Stimulated activated CD4-positive, alpha-beta T cell treated with anti-CD3 and anti-CD28 coated beads, Interleukin-4, amount 100 ng/mL, for 1 hour (primary cell): ENCODE measurements at places on chromosomes 4 and X.

DNA sequence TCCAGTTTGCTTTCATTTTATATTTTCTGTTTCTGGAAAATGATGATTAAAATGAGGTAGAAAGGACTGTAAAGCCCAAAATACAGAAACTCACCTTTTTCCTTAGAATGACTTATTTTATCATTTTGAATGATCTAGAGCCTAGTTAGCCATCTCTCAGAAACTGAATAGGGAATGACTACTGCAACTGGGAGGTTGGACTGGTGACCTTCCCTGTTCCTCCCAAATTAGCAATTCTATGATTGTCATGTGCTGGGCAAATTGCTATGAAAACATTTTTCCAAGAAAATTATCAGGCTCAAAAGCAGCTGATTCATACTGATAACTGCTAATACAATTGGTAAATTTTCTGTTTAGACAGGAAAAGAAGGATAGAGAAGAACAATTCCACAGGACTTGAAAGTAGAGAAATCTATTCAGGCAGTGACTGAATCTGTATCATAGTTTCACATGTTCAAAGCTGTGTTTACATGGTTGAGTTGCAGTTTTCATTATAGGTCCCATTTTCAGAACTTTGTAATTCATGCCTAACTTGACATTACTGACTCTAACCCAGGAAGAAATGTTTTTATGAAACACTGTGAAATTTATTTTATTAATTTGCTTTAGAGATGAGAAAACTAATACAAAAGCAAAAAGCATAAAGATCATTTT, 43.4 kb upstream of the SEC24B start:
- no peak for DNase-seq

GRCh38 chrX:68726366-68726765, 78.9 kb downstream of the STARD8 start:
- DNase-seq: no peak

DNA sequence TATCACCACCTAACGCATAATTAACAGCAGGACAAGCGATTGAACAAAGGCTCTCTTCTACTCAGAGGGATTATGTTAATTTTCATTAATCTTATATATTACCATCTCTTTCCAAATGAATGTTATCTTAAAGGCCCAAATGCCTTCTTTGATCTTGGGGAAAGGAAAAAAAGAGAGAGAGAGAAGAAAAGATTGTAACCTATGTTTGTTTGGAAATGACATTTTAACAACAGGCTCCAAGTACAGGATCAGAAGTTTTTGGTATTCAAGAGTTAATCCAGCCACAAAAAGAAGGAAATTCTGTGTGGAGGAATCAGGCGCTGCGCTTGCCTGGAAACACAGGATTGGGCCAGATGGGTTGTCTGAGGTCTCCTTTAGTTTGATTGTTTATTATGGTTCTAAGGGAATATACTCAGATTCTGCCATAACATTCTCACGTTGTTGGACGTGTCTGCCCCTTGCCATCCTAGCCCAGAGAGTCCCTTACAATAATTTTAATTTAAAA, 100.7 kb upstream of the STX18 start:
- DNase-seq: no peak

GRCh38 chr4:107740950-107741701, 21.1 kb upstream of the PAPSS1 start:
- no peak for DNase-seq

- DNase-seq: no peak
These were observed 44.4 kb downstream of the PDHA1 start for GRCh38 chrX:19388064-19388679.

DNA sequence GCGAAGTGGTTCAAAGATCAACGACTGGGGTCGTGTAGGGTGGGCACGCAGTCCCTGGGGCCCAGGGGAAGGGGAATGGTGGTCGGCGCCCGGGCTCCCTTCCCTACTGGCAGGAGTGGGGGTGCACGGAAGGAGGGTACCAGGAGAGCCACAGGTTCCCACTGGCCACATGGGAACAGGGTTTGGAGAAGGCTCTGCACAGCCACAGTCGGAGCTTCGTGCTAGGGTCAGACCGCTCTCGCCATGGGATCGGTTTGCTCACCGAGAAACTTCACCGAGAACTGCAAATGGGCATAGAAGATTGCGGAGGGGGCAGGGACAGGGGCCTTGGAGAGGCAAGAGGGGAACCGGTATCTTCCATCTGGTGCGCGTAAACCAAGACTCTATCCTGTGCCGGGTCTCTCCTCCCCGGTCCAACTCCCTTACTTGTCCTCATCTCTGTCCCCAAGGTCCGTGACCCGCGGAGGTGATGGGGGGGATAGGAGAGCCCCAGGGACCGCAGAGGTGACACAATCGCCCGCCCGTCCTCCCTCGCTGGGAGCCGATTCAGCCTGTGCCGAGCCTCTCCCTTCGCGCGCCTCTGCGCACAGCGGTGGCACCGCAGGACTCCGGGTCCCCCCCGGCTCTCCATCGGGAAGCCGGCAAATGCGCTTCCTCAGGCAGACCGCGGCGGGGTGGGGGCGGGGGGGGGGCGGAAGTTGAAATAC, 1.0 kb downstream of the SCD5 start:
- DNase-seq: peak; percentile 10

DNA sequence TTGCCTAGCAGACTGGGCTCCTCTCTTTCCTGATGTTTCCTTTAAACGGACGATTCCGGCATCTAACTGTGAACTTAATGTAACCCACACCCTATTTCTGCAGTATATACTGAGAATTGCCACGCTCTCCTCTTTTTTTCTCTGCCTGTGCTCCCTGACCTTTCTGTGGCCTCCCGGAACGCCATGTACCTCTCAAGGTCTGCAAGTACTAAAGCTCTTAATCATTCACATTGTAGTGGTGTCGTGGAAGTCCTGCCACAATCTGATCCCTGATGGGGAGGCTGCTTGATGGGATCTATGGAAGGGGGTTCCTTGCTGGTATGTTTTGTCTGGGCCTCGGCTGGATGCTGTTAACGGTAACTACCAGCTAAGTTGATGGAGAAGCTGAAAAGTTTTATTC, 302.9 kb upstream of the EPHA5 start:
- DNase-seq: no peak

- DNase-seq: no peak
These were observed 15.8 kb upstream of the ACE2 start for GRCh38 chrX:15616531-15616930.

- no peak for DNase-seq
These were observed 89.2 kb upstream of the PRDX4 start for GRCh38 chrX:23578079-23578478.

DNA sequence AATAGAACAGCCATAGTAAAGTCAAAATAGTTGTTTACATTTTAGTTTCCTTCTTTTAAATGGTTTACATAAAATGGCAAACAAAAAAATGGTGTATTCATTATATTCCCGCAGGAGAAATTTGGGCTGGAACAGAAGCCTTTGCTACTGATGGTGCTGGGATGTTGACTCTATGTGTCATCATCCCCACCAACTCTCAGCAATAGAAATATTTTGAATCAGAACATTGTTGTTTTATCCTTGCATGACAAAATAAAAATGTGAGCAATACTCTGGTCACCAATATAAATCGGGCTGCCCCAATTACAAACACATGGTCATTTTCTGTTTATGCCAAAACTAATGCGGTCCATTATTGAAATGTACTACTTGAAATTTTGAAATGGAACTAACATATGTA, 1131.6 kb upstream of the PCDH7 start:
- DNase-seq: no peak

DNA sequence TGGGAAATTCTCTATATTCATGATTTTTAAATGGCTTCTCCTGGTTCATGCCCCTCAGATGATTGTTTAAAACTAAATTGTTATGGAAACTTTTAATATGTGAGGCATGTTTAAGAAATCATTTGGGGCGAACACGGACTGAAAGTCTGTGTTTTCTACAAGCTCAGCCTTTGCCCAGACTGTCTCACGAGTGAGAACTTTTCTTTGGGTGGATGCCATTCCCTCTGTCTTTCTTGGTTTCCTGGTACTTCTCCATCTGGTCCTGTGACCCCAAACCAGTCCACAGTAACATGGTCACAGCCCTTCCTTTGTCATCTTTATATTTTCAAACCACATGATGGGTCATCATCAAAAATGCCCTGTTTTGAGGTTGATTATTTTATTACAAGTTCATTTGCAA, 186.6 kb upstream of the GNPDA2 start:
- DNase-seq: no peak

DNA sequence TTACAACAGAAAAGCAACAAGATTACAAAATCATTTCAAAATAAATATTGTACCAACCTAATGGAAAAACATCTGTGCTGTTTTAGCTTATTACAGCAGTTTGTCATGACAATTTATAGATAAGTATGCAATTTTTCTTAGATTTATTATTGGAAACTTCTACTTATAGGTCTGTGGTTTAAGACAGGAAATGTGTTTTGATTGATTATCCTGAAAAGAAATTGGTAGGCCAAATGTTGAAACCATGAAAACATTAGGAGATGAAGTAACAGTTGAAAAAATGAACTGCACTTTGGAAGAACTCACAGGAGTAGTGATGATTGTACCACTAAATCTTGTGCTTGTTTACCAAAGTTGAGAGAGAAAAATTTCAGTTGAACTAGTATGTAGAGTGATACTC, 162.2 kb upstream of the GIMD1 start:
- no peak for DNase-seq

- no peak for DNase-seq
These were observed 32.9 kb upstream of the GRID2 start for GRCh38 chr4:92270908-92271307.

GRCh38 chr4:110475881-110476818, at the start of gene ENPEP:
Gene ENPEP (plus strand): TSS chr4:110476155. CDS start chr4:110476415, 260 bp downstream.
- DNase-seq: no peak

DNA sequence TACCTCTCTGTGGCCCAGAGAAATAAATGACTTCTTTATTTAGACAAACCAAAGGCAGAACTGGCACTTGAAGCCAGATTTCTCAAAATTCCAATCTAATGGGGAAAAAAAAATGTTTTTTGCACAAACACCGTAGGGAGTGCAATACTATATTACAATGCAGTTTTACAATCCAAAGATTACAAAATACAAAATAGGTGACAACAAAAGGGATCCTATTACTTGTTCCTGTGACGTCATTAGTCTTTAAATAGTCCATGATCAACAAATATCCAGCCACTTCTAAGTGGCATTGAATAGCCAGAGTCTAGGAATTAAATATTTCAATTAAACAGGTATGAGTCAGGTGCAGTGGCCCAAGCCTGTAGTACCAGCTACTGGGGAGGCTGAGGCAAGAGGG, 3.0 kb upstream of the APBB2 start:
- no peak for DNase-seq

DNA sequence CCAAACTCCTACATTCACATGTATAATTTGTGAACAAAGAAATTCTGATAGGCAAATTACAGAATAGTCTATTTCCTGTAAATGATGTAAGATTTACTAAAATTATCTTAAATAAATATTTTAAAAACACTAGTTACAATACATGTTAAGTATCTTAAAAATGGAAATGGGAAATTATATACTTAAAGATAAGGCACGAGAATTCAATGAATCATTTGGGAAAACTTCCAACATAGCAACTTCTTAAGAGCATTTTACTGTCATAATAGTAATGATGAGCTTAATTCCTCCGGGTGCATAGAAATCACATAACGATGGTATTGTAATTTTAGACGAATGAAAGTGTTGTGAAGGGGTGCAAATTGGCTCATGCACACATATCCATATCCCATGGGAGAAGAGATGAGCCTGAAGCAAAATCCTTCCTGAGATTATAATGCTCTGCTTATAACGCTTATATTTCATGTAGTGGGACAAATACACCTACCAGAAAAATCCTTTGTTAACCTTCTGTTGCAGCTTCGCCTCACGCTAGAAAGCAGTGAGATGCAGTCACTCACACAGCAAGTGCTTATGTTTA, 873.5 kb downstream of the PDHA2 start:
- DNase-seq: no peak

DNA sequence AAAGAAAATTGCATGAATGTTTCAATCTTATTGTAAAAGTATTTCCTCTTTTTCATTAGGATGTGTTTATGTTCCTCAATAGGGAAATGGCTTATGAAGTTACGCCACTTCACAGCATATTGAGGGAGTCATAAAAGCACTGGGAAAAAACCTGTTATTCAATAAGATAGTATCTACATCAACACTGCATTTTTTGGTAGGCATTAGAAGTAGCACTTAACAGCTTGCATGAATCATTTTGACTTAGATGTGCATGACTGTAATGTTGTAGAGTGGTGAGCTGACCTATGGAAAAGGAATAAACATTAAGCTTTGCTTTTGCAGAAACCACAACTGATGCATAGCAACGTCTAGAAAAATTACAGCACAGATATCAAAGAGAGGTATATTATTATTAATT, 111.2 kb upstream of the GRXCR1 start:
- no peak for DNase-seq

GRCh38 chr4:187504974-187505797, 490.4 kb upstream of the ZFP42 start:
- DNase-seq: no peak

- DNase-seq: no peak
These were observed 207.3 kb upstream of the PABPC4L start for GRCh38 chr4:134408897-134409296.

GRCh38 chrX:132214518-132214917, 4.7 kb downstream of the RAP2C start:
- DNase-seq: no peak

GRCh38 chr4:118941799-118942198, 53.1 kb downstream of the SYNPO2 start:
- DNase-seq: no peak

DNA sequence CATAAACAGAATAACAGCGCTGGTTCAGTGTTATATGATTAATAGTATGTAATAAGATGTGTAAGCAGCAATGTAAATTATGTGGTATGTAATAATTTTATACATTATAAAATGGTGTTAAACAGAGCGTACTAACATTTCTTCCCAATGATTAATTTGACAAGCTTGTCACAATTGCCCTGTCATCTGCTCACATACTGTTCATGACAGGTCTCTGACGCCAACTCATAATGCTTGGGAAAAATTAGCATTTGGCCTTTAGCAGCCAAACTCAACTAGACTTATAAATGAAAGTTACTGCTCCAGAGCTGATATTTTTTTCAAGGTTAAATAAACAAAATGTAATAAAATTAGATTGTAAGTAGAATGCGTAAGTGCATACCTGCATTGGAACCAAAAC, 246.8 kb downstream of the TRAM1L1 start:
- no peak for DNase-seq

GRCh38 chr4:112156112-112156511, 10.9 kb downstream of the FAM241A start:
- no peak for DNase-seq

DNA sequence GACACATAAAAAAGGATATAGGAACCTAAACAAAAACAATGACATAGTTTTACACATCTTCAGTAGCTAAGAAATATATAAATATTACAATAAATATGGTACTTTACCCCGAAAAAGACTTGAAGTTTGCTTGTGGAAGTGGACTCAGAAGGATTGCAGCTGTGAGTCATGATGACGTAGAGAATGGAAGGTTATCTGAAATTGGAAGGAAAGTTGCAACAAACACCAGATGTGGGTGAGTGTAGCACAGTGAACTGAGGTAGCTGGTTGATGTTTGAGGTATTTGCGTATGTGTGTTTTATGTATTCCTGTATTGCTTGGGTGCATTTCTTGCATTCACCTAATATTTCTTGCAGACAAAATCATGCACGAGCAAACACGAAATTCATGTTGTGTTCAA, 113.0 kb downstream of the ARX start:
- DNase-seq: no peak
